ENCODE measurements at places on chromosomes 4 and X. TPM values are rescaled to one million over a fixed set of nuclear protein-coding genes. Genes with fewer than 3 reads are reported as not detected.

The NXF2 gene
- not detected for total RNA-seq

DNA sequence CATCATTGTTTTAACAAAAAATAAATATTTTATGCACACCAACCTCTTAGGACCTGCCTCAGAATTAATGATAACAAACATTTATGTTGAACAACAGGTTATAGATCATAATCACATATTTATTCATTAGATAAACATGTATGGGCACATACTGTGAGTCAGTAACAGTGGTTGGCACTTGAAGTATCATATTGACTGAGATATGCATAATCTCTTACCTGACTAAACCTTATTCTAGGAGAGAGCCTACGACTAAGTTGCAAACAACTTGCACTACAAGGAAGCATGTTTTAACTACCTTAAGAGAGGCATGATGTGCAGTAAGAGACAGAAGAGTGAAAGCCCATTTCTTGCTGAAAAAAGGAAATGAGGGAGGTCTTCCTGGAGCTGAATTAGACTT, 6.5 kb upstream of the DACH2 start:
- no peak for DNase-seq

The MAOA gene
- 68.2 TPM for total RNA-seq

The PCDH19 gene
- 4.2 TPM for total RNA-seq

DNA sequence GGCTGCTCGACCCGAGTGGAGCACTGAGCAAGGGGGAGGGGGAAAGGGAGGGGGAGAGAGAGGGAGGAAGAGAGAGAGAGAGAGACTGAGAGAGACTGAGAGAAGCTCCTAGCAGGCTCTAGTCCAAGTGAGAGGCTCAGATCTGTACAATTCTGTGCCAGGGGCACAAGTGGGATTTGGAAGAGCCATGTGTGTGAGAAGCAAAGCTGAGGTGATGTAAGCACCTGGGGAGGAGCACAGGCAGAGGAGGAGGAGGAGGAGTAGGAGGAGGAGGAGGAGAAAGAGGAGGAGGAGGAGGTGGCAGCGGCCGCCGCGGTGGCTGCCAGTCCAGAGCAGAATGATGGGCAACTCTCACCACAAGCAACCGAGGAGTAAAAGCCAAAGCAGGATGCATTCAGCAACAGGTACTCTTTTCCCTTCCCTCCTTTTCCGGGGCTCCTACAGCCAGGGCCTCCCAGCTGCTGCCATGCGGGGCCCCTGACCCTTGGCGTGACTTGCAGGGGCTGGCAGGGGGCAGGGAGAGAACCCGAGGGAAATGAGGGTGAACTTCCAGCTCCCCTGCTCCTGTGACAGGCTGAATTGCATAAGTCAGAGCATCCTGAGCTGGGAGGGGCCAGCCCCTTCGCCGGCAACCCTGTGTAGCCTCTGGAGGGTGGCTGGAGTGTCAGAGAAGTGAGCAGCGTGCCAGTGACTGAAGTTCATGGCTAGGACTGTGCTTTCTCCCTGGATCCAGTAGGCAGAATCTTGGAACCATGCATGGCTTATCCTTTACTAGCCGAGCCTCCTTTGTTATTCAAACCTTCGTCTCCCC, 62.2 kb downstream of the RTL5 start:
- DNase-seq = no peak

GRCh38 chr4:93368968-93369367, 459.6 kb upstream of the ATOH1 start:
- DNase-seq = no peak

- no peak for DNase-seq
Observed at GRCh38 chr4:164011791-164012190, 517.3 kb downstream of the TMA16 start.

The FRYL gene
- 141 TPM for total RNA-seq

The KLHL8 gene
- total RNA-seq = 11.0 TPM

DNA sequence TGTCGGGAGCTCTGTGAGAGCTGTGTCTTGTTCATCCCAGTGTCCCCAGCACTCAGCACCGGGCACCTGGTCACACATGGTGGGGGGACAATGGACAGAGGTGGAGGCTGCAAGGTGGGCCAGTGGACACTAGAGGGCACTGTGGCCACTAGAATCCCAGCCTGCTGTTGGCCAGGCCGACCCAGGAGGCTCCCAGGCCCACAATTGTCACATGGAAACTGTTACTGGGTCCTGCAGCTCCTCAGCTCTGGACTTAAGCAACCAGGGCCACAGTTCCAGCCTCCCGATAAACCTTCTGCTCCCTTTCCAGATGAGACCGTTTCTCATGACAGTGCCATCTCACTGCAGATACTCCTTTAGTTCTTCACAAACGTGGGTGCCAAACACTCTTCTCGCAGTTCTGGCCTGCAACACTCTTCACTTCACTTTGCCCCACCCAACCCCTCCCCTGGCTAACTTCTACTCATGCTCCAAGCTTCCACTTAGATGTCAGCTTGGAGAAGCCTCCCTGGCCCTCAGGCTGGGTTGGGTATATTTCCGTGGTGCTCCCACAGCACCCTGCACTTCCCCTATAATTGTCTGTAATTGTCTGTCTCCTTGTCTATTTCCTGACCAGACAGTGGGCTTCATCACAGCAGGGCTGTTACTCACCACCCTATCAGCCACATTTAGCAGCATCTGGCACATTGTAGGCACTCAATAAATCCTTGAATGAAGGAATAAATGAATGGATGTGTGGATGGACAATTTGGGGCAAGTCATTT, 3.5 kb upstream of the IQSEC2 start:
- DNase-seq = peak; percentile 83

The FAM9A gene
- total RNA-seq = not detected

The RASSF6 gene
- total RNA-seq = not detected

DNA sequence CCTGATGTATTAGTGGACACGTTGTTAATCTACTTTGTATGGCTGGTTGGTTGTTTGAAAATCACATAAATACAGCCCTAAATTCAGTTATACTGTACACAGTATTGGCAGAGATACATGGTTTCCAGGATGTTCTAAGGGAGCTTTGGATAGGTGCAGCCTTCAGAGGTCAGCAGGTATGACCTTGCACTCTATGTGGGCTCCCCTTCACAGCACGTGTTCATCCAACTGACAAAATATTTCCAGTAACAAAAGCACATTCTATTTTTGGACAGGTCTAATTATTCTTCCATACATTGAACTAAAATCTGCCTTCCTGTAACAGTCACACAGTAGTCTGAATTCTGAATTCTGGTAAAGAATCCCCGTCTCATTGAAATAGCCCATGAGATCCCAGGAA, 92.8 kb upstream of the RAPGEF2 start:
- DNase-seq = no peak

GRCh38 chrX:29653721-29654120, 561.6 kb upstream of the MAGEB2 start:
- no peak for DNase-seq

DNA sequence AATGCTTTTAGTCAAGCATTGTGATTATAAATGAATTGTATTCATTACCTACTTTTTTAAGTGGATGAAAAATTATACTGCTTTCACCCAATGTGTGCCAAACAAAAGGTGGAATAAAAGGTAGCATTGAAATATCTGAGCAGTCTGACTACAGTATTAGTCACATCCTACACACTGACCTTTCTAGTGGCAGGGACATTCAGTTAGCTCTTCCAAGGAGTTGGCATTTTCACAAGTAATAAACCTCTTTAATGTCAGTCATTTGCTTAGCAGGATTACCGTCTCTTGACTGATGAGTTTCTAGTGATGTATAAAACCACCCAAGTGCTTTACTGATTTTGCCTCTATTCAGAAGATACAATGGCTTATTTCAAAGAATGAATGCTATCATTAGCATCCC, 687.9 kb downstream of the ARAP2 start:
- no peak for DNase-seq

GRCh38 chr4:84484236-84484635, 14.9 kb downstream of the NKX6-1 start:
- DNase-seq = no peak

The ASB12 gene
- 0.45 TPM for total RNA-seq

DNA sequence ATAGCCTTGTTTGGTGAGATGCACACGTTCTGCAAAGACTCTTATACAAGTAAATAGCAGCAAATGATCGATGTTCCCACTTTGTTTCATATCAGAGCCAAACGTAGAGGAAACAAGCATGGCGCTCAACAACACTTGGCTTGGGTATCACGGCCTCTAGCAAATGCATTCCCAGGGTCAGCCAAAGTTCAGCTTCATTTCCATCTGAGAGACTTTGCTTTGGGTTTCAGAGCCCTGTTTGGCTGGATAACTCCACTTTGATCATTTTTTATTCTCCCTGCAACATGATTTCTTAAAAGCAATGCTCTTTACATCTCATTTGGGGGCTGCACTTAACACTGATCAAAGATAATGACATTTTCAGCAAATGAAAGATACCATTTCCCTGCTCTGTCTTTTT, 199.2 kb upstream of the FAM9B start:
- DNase-seq = no peak

GRCh38 chrX:136142592-136142991, 4.7 kb upstream of the FHL1 start:
- no peak for DNase-seq

DNA sequence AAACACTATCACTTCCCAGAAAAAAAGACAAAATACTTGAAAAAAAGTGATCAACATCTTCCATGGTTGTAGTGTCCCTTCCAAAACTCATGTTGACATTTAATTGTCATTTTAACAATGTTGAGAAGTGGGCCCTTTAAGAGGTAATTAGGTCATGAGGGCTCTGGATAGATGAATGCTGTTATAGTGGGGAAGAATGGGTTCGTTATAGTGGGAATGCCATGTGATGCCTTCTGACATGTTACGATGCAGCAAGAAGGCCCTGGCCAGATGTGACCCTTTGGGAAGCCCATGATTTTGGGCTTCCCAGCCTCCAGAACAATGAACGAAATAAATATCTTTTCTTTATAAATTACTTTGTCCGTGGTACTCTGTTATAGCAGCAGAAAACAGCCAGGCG, 4.0 kb upstream of the SLC10A6 start:
- DNase-seq = no peak

DNA sequence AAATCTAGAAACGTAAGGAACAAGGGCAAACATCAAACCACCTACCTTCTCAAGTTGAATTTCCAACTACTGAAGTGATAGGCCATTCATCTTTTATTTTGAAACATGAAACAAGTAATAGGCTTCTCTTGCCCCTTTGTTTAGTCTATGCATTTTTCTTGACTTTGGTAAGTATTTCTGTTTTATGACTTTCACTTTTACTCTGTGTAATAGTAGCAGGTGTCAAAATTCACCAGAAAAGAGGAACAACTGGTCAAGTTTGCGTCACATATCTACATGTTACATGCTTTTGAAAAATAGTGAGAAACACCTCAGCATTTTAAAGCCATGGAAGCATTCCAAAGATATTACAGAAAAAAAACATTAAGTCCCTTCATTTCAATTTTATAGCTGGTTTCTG, 157.1 kb upstream of the FTHL17 start:
- DNase-seq = no peak

- no peak for DNase-seq
Observed at GRCh38 chr4:16544869-16545268, 318.6 kb upstream of the TAPT1 start.

The AMTN gene
- total RNA-seq = not detected

The ALB gene
- total RNA-seq = 0.84 TPM

The MAGEB2 gene
- total RNA-seq = not detected

DNA sequence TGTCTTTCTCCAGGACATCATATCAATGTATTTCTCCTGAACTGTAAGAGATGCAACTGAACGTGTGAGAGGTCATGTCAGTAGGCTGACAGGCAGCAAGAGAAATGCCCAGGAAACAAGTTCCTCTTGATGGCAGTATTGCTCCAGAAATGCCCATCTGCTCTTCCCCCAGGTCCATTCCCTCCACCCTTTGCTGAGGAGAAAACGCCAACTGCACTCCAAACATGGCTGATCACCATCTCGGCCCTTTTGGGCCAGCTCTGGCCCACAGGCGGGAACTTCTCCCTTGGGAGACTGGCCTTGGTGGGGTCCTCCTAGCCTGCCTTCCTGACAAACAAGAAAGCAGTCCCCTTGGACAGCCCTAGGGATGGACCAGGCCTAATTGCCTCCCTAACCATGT, 276.5 kb upstream of the AGTR2 start:
- no peak for DNase-seq

DNA sequence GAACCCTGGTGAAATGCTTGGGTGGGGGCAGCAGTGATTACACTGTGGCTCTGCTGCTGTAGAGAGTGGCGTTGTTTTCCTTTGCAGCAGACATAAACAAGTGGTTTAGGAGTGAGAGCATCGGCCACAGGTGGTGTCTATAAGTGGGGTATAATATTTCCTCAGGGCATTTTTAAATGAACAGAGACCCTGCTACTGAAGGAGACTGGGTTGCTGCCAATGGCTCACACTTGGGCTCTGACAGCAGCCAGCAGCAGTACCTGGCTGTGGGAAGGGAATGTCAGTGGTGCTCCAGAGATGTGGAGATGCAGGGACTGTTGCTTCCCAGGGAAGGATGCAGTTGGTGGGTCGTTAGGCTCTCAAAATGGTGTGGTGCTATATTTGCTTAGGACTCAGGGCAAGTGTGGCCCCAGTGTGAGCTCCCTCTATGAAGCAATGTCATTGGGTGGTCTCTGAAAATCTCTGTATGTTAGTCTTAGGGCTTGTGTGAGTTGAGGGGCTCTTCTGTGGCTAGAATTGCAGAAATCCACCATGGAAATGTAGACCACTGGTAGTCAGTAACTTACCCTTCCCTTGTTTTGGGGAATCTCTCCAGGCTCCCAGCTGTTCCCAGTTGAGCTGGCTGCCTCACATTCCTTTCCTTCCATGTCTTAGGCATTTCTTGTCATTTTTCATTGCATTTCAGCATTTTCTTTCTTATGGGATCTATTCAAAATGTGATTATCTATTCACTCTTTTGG, 1023.0 kb upstream of the GRID2 start:
- no peak for DNase-seq

DNA sequence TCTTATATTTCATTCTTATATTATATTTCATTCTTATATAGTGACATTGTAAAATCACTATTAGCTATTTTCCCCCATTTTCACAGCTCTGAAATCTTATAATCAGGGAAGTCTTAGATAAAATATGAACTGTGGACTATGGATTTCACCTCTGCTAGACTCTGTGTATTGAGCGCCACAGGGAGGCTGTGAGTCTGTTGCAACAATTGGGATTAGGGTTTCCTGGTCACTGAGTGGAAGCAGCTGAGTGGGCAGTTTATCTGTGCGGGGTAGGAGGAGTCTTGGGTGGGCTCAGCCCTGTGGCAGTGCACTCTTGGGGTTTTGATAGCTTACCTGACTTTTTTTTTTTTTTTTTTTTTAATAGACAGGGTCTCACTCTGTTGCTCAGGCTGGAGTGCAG, 249.5 kb downstream of the PTTG2 start:
- DNase-seq = no peak

The OPRPN gene
- not detected for total RNA-seq

The KCNE5 gene
- total RNA-seq = 0.24 TPM

GRCh38 chrX:31318866-31319265, 247.0 kb upstream of the FTHL17 start:
- no peak for DNase-seq

DNA sequence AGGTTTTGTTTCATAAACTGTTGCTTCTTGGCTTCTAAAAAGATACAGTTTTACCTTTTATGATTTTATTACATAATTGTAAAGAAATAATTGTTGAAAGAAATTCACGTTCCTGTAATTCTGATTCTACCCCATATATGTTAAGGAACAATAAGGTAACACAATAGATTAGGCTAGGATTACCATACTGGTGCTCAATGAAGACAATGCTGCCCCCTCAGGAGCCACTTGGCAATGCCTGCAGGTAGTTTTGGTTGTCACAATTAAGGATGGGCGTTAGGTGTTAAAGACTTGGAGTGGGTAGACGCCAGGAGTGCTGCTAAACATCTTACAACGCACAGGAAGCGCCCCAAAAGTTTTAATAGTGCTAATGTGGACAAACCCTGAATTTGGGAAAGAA, 133.2 kb downstream of the NLGN4X start:
- no peak for DNase-seq

- no peak for DNase-seq
Observed at GRCh38 chr4:61079976-61080375, 120.2 kb upstream of the ADGRL3 start.

The MTCP1 gene
- 19.6 TPM for total RNA-seq
